Dermis blood vessel endothelial cell (primary cell): ENCODE measurements at places on chromosomes 6 and 20.
A peak's percentile ranks its signal among the peaks of the same experiment; 100 is the strongest.

DNA sequence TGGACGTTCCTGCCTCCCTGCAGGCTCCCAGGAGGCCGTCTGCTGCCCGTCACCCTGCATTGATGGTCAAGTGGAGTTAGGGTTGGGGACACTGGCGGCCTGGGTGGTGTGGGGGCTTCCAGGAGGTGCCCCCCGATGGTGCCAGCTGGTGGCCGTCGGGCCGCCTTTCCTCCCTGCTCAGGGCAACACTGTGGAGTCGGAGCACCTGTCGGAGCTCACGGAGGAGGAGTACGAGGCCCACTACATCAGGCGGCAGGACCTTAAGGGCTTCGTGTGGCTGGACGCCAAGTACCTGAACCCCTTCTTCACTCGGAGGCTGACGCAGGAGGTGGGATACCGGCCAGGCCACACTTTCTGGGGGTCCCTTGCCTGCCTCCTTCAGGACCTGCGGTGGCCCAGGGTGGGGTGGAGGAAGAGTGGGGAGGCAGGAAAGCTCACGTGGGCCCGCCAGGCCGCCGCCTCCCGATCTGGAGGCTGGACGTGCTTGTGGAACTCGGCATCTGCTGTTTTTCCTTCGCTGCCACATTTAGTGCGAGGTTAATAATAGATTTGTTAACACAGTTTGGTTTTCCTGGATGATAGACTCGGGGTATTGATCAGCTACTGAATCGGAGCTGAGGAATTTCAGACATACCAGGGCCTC lies 28.6 kb downstream of the SPATA2 start:
- no peak for DNase-seq

- DNase-seq: no peak
These were observed 1.2 kb downstream of the CST7 start for GRCh38 chr20:24950128-24950835.

GRCh38 chr20:54197621-54198604 lies 10.0 kb upstream of the PFDN4 start:
- no peak for DNase-seq

- DNase-seq: no peak
These were observed 7.7 kb downstream of the TREML2 start for GRCh38 chr6:41193171-41193734.

- no peak for DNase-seq
These were observed 64.2 kb upstream of the CCN6 start for GRCh38 chr6:111989743-111990142.

GRCh38 chr20:10793766-10794165 lies 120.0 kb upstream of the JAG1 start:
- DNase-seq: no peak

- DNase-seq: no peak
These were observed 151.9 kb downstream of the SH3BGRL2 start for GRCh38 chr6:79782792-79783580.

DNA sequence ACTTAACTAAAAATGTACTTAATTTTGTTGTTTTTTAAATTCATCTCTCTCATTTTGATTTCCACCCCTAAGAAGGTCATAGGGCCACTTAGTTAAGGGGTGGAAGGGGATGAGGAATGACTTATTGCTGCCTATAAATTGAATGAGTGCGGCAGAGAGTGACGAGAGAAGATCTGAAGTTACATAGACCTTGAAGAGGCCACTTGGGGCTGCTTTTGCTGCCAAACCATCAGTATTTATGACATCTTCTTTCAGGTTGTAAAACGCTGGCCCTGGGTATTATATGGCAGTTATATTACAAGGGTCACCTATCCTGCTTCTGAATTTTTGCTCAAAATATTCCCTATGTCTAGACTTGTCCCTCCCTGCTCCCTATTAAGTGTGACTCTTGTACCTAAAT lies 119.6 kb upstream of the RIMS1 start:
- no peak for DNase-seq

DNA sequence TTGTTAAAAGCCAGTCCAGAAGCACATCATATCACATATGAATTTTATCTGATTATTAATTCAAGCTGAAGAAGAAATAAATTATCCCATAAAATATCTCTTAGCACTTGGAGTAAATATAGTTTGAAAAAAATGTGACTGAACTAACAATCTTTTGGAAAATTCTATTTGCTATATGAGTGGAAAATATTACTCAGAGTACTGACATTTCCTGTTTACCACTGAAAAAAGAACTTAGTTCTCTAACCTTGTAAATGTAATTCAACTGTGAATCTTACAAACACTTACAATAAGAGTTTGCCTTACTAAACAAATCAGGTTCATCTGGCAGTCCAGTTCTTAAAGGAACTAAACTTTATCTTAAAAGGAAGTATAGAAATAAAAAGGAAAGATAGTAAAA lies 44.2 kb downstream of the MOXD1 start:
- peak; percentile 55 for DNase-seq

GRCh38 chr6:161265975-161266374 lies 7.9 kb downstream of the AGPAT4 start:
- no peak for DNase-seq

- DNase-seq: no peak
These were observed 8.1 kb upstream of the BCKDHB start for GRCh38 chr6:80098392-80098791.

GRCh38 chr20:15847196-15847784 lies 726.0 kb downstream of the KIF16B start:
- DNase-seq: no peak

- DNase-seq: peak; percentile 57
These were observed 53.6 kb downstream of the CDS2 start for GRCh38 chr20:5180421-5180820.

GRCh38 chr6:12586721-12587480 lies 129.7 kb upstream of the PHACTR1 start:
- DNase-seq: no peak

DNA sequence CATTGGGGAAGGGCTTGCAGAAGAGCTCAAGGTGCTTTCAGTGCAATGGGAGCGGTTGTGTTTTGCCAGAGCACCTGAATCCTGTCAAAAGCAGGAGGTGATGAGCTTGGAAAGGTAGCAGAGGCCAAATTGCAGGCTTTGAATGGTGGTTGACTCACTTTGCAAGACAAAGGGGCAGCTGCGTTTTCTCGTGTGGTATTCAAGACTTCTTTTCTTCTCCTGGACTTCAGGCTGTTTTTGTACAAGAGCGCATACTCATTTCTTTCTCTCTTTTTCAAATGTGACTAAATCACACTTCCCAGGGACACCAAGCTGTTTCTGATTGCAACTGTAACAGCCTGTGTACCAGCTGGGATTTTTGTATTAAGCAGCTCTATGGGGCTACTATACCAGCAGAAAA lies 32.3 kb downstream of the GHRH start:
- DNase-seq: no peak

DNA sequence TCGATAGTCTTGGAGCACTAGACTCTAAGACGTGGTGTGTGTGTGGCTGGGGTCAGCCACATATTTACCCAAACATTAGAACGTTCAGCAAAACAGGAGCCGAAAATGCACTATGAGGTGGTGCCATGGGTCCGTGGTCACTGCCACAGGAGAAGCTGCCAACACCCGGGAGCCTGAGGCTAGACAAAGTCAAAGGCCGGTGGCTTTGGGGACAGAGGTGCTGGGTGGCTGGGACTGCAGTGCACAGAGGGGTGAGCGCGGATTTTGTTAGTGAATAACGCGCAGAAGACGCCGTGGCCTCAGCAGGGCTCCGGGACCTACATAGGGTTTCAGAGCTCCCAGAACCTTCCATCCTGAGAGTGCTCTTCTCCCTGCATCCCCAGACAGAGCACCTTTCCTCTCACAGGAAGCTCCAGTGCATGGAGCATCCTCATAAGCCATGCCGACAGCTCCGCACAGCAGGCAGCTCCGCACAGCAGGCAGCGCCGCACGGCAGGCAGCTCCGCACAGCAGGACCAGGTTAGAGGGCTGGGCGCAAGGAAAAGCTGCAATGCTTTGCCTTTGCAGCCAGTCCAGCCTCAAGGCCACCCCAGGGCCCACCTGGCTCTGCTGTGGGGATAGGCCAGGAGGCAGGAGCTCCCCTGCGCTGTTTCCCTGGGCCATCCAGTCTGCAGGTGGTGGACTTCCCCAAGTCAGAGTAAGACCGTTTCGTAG lies 304.1 kb downstream of the TAF4 start:
- DNase-seq: no peak

DNA sequence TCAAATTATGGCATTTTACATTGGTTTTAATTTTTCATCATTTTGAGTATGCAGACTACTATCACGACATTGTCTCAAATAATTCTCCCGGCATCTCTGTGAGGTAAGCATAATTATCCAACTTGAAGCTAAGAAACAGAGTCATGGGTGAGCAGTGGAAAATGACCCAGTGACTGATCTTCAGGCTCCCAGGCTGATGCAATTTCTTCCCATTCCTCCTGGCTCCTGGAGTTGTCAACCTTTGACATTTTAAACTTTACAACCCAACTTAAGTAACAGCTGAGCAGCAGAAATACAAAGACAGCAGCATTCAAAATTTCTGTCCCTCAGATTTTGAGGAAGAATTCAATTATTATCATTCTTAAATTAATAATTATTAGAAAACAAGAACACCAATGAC lies 13.7 kb upstream of the LAMA4 start:
- DNase-seq: no peak

DNA sequence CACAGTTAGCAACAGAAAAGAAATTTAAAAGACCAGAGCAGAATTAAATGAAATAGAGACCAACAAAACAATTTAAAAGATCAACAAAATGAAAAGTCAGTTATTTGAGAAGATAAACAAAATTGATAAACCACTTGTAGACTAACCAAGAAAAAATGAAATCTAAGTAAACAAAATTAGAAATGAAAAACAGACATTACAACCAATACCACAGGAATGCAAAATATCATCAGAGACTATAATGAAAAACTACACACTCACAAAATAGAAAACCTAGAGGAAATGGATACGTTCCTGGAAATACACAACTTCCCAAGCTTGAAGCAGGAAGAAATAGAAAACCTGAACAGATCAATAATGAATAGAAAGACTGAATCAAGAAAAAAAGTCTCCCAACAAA lies 97.8 kb downstream of the WDR27 start:
- no peak for DNase-seq

DNA sequence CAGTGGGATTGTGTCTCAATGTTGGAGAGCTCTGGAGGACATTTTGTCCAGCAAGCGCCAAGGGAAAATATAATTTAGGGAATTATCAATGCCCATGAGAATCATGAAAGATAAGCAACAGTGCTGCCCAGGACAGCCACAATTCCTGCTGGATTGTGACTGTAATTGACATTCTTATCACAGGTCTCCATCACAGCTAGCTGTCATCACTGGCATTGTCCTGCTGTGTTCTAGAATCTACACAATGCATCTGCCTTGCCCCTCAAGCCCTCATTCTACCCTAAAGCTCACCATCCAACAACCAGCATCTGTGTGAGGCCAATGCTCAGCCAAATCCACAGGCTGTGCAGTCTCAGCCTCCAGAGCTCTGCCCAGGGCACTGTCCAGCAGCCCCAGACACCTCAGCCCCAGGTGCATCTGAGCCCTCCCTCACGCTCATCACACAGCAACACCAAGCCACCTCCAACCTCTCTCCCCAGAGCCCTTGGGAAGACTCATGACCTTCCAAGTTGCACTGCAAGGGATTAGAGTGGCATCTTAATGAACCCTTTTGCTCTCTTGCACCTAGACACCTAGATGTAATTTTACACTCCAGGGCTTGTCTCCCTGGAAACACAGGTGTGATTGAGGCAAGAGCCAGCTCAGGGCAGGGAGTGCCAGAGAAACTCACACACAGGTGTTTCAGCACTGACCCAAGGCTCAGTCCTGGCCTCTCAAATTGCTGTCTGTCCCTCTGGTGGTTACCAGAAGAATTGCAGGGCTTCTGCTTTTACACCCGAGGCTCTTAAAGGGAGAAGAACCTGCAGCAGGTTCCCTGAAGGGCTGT lies 85.2 kb upstream of the PHACTR3 start:
- DNase-seq: peak; percentile 75

GRCh38 chr20:49372095-49372734 lies 94.4 kb upstream of the ZNFX1 start:
- DNase-seq: no peak

DNA sequence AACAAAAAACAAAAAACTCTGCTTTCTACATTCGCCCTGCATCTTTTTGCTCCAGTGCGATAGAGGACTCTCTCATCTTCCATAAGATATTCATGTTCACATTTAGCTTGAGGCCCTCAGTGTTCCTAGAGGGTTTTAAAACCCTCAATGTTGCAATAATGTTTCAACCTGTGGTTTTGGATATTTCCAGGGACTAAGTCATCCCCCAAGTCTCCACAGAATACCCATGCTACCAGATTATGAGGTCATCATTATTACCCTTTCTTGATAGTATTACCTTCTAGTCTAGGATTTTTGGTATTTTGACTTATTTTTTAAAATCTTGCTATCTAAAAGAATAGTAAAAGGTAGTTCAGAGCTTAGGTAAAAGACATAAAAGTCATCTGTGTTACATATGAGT lies 480.5 kb upstream of the ID4 start:
- DNase-seq: no peak

DNA sequence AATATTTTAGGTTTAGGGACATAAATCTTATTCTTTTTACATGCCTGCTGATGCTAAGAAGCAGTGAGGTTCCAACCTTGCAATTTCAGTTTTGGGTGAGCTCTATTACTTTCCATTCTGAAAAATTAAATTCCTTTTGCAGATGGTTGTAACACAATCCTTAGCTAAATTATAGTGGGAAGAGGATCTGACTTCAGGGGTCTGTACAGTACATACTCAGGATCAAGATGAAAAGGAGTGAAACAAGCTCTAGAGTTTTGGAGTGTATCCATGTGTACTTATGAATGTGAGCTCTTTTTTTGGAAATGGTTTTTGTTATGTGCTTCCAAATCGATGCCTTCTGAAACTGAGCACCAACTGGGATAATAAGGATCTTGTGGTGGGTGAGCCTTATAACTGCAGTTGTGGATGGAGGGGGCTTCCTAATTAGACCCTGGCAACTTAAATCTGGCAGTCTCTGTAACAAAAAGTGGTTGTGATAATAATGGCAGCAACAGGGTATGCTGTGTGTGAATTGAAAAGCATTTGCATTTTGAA lies 218.8 kb upstream of the MAP3K7 start:
- no peak for DNase-seq

DNA sequence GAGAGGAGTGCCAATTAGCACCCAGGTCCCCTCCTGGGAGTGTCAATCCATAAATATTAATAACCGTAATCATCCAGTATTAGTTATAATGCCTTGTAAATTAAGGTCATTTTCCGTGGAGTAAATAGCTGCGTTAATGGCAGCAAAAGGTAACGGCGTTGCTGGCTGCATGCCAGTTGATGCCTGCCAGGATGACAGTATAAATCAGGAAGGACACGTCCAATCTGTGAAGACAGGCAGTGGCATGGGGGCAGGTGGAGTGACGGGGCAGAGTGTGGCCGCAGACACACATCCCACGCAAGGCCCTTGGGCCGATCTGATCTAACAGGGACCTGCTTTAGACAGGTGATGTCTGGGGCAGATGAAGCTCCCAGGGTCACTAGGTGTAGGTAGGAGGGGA lies 49.1 kb downstream of the KCNB1 start:
- DNase-seq: no peak

DNA sequence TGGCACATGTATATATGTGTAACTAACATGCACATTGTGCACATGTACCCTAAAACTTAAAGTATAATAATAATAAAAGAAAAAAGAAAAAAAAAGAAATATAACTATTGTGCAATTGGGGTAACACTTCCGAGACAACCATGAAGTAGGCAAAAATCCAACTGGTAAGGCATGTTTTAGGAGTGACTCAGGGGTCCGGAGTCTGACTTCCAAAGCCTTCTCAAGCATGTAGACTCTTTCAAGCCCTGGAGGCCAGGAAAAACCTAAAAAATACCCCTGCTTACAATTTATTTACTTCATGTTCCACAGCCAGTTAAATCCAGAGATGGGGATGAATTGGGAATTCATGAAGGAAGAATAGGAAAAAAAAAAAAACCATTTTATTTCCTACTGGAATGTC lies 161.3 kb upstream of the PHACTR1 start:
- no peak for DNase-seq
